ENCODE measurements at places on chromosomes 16 and 17. TPM values are rescaled to one million over a fixed set of nuclear protein-coding genes. Genes with fewer than 3 reads are reported as not detected.

The KCNJ2 gene
- 8.6 TPM for total RNA-seq

The SPHK1 gene
- 19.2 TPM for total RNA-seq

The UTS2R gene
- total RNA-seq, result 0.15 TPM

The TACO1 gene
- 27.1 TPM for total RNA-seq

The APOBR gene
- total RNA-seq, result not detected

The NKD1 gene
- under 0.01 TPM for total RNA-seq

The WNK4 gene
- 0.33 TPM for total RNA-seq

The NPIPB8 gene
- not detected for total RNA-seq

The ABCA3 gene
- 2.3 TPM for total RNA-seq

The NPIPA8 gene
- total RNA-seq, result not detected
